Activated CD4-positive, alpha-beta memory T cell treated with anti-CD3 and anti-CD28 coated beads for 36 hours (primary cell): ENCODE measurements at places on chromosomes 6 and 20.

DNA sequence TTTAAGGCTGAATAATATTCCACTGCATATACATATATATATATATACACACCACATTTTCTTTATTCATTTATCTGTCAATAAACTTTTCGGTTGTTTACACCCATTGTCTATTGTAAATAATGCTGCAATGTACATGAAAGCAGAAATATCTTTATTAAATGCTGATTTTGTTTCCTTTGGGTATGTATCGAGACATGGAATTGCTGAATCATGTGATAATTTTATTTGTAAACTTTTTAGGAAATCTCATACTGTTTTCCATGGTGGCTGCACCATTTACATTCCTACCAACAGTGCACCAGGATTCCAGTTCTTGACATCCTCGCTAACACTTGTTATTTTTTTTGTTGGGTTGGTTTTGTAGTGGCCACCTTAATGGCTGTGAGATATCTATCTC is 14.1 kb upstream of the HLA-DOA start:
- DNase-seq, result no peak

- no peak for DNase-seq
Observed at GRCh38 chr20:60069656-60070055, 111.4 kb downstream of the CDH26 start.

DNA sequence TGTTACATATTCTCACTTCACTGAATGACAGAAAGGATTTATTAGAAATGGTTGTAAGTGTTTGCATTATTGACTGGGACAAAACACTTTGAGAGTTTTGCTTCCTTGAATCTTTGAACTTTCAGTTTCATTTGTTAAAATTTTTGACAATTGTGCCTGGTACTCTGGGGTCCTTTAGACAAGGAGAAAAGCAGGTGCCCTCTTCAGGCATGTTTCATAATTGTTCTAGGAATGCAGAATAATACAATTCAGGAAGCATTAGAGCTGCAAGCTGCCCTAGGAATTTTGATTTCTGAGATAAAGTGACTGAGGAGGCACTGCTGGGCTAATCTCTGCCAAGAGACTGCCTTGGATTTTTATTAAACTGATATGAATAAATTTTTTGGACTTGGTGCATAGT is 49.7 kb downstream of the TOP1 start:
- DNase-seq, result no peak

- no peak for DNase-seq
Observed at GRCh38 chr6:23775127-23775526, 350.9 kb upstream of the NRSN1 start.
